ENCODE measurements at places on chromosomes 11 and 22.

- DNase-seq: no peak
Observed at GRCh38 chr11:32775908-32776307, 18.6 kb downstream of the CCDC73 start.

DNA sequence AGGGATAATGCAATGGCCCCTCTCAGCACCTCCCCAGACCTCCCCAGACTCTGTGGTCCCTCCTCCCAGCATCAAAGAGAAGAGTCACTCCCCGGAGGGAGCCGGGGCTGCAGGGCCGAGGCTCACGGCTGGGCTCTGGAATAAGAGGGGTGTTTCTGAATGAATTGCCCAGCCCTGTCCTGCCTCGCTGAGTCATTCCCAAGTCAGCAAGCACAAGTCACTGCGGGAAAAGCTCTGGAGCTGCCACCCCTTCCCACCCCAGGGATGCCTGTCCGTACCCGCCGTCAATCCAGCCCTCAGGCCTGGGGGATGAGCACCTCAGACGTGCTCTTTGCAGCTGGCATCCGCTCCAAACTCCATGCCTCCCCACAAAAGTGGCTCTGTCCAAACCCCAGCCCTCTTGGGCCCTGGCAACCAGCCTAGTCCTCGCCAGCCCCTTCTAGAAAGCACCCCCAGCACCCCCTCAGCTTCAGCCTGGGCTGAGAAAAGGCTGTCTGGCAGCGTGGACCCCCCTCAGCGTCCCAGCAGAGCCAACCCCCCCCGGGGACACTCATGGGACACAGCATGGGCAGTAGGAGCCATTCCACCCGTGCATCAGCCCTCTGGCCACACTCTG lies 22.7 kb downstream of the CELSR1 start:
- DNase-seq: peak; percentile 62

- DNase-seq: no peak
Observed at GRCh38 chr11:119750056-119750455, 21.1 kb upstream of the NECTIN1 start.

DNA sequence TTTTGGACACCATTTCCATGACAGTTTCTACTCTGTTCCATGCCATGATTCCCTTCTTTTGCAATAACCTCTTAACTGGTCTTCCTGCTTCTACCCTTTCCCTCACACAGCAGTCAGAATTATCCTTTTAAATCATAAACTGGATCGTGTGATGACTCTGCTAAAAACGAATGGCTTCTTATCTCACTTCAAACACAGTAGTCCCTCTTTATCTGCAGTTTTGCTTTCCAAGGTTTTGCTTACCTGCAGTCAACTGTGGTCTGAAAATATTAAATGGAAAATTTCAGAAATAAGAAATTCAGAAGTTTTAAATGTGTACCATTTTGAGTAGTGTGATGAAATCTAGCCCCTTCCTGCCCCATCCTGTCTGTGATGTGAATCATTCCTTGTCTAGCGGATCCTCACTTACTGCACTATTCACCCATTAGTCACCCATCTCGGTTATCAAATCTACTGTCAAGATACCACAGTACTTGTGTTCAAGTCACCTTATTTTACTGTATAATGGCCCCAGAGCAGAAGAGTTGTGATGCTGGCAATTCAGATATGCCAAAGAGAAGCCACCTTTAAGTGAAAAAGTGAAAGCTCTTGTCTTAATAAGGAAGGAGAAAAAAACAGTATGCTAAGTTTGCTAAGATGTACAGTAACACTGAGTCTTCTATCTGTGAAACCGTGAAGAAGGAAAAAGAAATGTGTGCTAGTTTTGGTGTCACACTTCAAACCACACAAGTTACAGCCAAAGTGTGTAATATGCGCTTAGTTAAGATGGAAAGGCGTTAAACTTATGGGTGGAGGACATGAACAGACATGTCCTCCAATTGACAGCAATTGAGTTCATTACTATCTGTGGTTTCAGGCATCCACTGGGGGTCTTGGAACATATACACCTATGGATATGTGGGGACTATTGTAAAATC lies 283.0 kb downstream of the DDX10 start:
- peak; percentile 40 for DNase-seq

DNA sequence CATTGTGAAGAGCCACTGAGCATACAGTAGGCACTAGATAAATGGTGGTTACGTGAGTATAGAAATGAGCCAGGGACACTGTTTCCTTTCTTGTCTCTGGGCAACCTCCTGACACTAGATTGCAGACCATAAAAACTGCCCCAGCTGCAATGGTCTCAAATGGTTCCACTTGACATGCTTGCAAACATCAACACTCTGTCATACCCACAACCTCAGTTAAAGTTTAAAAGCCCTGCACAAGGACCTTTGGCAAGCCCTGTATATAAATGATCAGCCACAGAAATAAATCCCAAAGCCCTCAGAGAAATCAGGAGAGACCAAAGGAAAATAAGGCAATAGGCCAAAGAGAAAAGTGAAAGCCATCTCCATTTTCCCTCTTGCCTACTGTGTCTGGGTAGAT lies 20.7 kb downstream of the PLEKHA7 start:
- peak; percentile 92 for DNase-seq

DNA sequence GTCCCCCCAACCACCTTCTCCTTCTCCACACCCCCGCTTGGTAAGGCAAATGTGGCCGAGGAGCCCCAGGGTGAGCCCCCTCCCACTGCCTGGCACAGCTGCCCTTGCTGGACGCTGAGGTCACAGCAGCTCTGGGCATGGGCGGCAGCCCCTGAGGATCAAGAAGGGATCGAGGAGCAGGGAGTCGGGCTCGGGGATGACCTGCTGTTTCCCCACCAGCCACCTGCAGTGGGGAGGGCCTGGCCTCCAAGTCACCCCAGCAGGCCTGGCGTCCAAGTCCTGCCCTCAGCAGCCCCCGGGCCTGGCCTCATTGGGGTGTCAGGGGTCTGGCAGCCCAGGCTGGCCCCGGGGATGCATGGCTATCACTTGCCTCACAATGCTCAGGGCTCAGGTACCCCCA lies 23.7 kb downstream of the MUC5AC start:
- no peak for DNase-seq

DNA sequence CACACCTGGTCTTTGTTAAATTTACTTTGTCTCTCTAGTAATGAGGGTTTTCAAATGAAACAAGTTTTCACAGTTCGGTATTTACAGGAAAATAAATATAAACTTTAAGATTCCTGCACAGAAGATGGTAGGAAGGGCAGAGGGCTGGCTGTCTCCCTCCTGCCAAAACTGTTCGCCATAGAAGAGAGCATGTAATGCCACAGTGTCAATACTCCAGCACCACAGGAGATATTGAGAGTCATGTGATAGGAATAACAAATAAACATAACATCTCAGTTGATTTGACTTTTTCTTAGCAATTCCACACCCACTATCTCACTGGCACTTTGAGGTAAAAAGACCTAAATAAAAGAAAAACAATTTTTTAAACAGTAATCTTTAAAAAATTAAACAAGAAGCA lies 100.9 kb downstream of the MRTFA start:
- DNase-seq: no peak

DNA sequence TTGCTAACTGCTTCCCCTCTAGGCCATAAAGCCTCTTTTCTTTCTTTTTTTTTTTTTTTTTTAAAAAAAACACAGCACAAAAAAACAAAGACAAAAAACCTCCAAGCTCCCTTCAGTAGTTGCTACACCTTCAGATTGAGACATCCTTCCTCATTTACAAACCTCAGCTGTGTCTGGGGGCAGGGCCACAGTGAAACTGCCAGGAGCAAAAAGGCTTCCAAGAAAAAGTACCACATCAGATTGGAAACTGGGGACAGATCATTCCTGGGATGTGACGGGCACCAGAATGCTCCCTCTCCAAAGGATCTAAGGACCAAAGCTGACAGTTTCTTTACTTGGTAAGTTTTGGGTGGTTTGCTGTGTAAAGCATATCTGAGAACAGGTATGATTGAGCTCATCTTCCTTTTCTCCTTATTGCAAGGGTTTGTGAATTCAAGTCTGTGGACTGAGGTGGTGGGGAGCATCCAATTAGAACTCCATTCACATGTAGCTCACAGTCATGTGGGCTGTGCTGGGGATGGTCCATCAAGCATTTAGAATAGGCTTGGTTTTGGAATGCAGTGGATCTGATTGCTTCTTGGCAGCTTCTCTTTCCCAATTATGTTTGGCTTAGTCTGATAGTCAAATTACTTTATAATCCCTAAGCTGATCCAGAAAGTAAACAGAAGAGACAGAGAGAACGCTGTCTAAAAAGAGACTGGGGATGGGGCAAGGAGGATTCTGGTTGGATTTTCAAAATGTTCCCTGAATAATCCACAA lies 705 bp downstream of the BBOX1 start:
- no peak for DNase-seq

DNA sequence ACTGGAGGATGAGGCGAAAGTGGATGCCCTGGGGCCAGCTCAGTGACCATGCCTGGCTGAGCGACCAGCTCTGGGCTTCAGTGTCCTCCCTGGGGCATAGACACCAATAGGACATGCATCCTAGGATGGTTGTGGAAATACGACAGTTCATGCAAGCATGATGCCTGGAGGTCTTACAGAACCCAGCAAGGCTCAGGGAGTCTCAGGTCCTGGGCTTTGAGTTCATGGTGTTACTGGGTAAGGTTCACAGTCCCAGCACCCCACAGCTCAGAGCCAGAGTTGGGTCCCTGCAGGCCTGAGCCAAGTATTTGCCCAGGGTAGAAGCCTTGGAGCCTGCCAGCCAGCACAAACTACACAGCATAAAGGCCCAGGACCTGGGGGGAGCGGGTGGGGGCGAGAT lies 4.2 kb upstream of the SUSD2 start:
- DNase-seq: no peak

- peak; percentile 82 for DNase-seq
Observed at GRCh38 chr11:102940714-102941588, 14.6 kb downstream of the MMP13 start.

- no peak for DNase-seq
Observed at GRCh38 chr11:35750315-35750714, 87.7 kb downstream of the TRIM44 start.

GRCh38 chr11:36019722-36020121 lies 75.9 kb downstream of the LDLRAD3 start:
- DNase-seq: peak; percentile 65

GRCh38 chr11:66870616-66871520 lies 14.0 kb downstream of the LRFN4 start:
- DNase-seq: no peak

DNA sequence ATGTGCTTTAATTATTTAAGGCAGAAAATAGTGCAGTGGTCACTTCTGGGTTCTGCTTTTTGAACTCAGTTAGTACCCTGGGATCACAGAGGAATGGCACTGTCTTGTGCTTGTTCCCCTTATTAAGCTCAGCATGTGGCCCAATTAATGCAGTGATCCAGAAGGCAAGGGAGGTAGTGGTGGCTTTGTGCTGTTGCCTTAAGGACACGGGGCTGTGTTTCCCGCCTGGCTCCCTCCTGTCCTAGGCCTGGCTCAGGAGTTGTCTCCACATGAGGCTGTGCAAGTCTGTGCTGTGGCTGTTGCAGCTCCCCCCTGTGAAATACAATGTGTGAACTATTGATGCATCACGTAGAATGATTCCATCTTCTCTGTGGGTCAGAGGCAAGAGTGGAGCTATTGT lies 49.2 kb upstream of the CABP7 start:
- no peak for DNase-seq

GRCh38 chr11:94776351-94777321 lies 8.5 kb downstream of the AMOTL1 start:
- DNase-seq: peak; percentile 78

GRCh38 chr11:3205261-3206155 lies 13.1 kb downstream of the MRGPRG start:
- peak; percentile 9 for DNase-seq

DNA sequence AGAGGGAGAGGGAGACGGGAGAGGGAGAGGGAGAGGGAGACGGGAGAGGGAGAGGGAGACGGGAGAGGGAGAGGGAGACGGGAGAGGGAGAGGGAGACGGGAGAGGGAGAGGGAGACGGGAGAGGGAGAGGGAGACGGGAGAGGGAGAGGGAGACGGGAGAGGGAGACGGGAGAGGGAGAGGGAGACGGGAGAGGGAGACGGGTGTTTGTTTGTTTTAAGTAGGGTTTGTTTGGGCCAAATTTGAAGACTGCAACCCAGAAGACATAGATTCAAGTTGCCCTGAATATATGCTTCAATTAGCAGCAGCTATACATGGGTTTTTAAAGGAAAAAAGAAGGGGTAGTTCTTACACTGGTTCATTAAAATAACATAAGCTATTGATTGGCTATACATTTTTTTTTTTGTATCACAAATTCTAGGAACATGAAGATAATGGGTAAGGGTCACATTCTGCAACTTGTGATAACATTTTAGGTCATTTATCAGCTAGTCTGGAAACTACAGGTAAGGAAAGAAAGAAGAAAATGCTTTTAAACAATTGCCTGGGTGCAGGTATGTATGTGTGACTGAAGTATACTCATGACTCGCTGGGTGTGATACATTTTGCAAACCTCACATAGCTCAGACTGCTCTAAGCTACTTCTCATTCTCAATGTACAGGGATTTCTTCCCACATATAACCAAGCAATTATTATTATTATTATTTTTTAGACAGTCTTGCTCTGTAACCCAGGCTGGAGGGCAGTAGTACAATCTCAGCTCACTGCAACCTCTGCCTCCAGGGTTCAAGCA lies 67.3 kb downstream of the MCHR1 start:
- DNase-seq: no peak

GRCh38 chr22:19325296-19325948 lies 33.9 kb upstream of the CLTCL1 start:
- peak; percentile 35 for DNase-seq

- DNase-seq: peak; percentile 49
Observed at GRCh38 chr11:66868726-66869566, 12.1 kb downstream of the LRFN4 start.

- DNase-seq: no peak
Observed at GRCh38 chr11:35478471-35479091, 46.8 kb downstream of the PAMR1 start.

- DNase-seq: no peak
Observed at GRCh38 chr22:37075822-37076433, 24.4 kb downstream of the KCTD17 start.

GRCh38 chr11:45050111-45050510 lies 96.3 kb upstream of the PRDM11 start:
- DNase-seq: no peak

- DNase-seq: no peak
Observed at GRCh38 chr11:24637520-24637919, 140.7 kb downstream of the LUZP2 start.

GRCh38 chr11:71130106-71130505 lies 122.3 kb downstream of the SHANK2 start:
- no peak for DNase-seq
